ENCODE measurements at places on chromosomes 2 and 18.

- DNase-seq = no peak
Observed at GRCh38 chr2:143473216-143473615, 344.0 kb downstream of the ARHGAP15 start.

GRCh38 chr2:134014196-134014960 is 239.5 kb upstream of the MGAT5 start:
- no peak for DNase-seq

DNA sequence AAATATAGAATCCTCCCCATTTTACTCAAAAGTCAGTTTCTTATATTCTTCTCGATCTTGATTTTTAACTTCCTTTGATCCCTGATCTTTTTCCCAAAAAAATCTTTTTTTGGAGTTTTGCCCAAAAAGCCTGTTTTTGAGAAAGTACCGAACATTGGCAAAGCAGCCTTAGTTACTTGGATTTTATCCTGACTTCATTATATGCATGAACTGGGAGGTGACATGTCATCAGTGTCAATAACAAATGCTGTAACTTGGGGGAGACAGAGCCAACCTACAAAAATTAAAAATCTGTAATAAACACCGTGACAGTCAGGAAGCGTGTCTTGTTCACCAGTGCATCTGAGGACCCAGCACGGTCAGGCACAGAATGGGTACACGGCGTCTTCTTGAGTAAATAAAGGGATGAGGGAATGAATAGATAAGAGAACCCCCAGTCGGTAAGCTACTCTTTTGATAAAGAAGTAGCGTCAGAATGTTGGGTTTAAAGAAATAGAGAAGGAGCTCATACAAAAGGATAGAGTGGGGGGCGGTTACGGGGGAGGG is 24.9 kb downstream of the TRAPPC12 start:
- no peak for DNase-seq

GRCh38 chr2:16320716-16321115 is 344.9 kb downstream of the CYRIA start:
- peak; percentile 74 for DNase-seq

DNA sequence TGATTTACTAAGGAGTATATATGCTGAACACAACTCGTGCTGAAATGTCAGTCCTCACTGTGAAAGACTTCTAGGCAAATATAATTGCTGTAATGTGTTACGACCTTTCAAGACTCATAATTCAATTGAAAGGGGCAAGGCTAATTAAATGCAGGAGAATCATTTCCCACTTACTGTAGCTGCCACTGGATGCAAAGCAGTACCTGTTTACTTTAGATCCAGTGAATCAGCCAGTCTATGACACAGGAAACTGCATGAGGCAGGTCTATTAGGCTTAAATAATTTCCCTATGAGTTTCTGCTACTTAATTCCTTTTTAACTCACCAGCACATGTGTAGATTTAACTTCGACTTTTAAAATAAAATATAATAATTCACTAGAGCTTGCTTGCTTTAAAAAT is 125.6 kb downstream of the CTNNA2 start:
- no peak for DNase-seq

- peak; percentile 59 for DNase-seq
Observed at GRCh38 chr18:275486-275885, 7.6 kb upstream of the THOC1 start.

DNA sequence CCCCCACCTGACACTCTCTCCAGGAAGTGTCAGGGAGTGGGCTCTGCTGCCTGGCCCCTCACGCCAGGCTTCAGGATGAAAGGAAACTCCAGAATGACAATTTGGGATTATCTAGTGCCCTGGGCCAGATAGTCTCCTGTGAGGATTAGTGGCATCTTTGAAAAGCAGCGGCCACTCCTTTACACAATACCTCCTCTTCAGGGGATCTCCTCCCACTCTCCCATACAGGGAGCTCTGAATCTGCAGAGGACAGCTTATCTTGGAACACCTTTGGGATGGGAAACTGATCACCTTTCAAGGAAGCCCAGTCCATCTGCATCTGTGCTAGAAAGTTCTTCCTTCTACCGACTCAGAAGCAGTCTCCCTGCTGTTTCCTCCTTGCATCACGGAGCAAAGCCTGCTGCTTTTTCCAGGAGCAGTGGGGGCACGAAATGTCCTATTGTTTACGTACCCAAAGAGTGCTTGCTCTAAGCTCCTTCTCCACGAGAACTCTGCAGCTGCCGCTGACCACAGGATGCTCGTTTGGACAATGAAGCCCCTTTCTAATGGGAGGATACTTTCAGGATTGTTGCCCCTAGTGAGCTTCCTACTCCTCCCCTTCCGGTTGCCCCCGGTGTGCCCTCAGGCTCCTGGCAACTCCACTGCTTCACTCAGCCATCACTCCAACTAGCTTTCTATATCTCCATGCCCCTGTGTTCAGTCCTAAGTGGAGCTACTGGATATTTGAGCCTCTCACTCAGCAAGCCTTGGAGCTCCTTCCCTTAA is 31.5 kb downstream of the SIX3 start:
- no peak for DNase-seq

GRCh38 chr2:134273256-134273983 is 19.5 kb downstream of the MGAT5 start:
- DNase-seq = no peak

- DNase-seq = peak; percentile 42
Observed at GRCh38 chr2:11080253-11081115, 74.8 kb upstream of the SLC66A3 start.

- DNase-seq = no peak
Observed at GRCh38 chr2:169189132-169189531, 119.8 kb downstream of the DHRS9 start.

DNA sequence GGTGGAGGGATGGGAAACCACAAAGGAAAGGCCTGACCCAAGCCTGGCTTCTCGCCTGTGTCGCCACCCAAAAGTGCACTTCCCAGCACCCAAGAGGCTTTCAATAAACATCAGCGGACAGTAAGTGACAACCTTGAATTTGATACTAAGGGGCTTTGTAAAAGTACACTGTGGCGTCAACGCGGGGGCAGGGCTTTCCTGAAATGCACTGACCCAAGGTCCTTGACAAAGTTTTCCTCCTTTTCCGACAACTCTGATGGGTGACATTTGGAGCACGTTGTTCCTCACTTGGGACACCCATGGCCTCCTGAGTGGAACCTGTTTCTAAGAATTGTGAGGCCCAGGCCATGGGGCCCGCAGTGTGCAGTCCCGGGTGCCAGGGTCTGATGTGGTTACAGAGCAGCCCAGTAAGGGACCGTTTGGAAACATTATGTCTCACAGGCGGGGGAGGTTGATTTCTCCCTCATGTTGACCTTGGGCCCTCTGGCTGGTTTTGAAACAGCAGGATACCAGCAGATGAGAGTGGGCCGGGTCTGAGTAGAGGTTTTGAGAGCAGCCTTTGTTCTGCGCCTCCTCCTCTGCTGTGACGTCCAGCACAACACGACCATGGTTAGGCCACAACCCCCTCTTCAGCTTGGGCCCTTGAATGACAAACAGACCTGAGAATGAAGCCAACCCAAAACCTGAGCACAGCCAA is 2.8 kb upstream of the ZBTB14 start:
- peak; percentile 31 for DNase-seq

GRCh38 chr2:115219296-115219695 is 776.9 kb downstream of the DPP10 start:
- DNase-seq = no peak

DNA sequence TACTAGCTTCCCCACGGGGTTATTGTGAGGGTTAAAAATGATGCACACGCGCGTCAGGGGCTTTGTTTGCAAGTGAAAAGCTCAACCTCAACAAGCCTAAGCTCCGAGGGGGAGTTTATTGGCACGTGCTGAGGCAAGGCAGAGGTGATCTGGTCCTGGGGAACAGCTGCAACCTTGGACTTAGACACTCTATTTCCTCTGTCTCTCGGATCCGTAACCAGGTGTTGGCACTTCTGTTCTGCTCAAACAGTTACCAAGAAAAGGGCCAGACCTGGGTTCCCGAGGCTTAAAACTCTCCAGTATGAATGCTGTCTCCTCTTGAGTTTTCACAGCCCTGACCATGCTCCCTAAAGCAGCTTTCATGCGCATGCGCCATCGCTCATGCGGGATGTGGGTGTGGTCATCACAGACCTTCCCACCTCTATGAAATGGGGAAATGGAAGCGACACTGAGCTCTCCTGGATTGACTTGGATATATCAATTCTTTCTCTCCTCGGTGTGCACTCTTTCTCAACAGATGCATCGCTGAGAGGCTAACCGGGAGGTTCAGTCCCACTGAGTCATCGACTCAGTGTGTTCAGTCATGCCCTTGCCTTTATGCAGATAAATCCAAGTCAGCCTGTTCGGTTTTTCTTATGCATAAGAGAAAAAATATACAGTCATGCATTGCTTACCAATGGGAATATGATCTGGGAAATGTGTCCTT is 19.9 kb upstream of the RAB31 start:
- DNase-seq = no peak

GRCh38 chr2:161708350-161708975 is 84.2 kb downstream of the SLC4A10 start:
- DNase-seq = peak; percentile 6

GRCh38 chr2:232094883-232095282 is 133.4 kb downstream of the DIS3L2 start:
- DNase-seq = no peak

DNA sequence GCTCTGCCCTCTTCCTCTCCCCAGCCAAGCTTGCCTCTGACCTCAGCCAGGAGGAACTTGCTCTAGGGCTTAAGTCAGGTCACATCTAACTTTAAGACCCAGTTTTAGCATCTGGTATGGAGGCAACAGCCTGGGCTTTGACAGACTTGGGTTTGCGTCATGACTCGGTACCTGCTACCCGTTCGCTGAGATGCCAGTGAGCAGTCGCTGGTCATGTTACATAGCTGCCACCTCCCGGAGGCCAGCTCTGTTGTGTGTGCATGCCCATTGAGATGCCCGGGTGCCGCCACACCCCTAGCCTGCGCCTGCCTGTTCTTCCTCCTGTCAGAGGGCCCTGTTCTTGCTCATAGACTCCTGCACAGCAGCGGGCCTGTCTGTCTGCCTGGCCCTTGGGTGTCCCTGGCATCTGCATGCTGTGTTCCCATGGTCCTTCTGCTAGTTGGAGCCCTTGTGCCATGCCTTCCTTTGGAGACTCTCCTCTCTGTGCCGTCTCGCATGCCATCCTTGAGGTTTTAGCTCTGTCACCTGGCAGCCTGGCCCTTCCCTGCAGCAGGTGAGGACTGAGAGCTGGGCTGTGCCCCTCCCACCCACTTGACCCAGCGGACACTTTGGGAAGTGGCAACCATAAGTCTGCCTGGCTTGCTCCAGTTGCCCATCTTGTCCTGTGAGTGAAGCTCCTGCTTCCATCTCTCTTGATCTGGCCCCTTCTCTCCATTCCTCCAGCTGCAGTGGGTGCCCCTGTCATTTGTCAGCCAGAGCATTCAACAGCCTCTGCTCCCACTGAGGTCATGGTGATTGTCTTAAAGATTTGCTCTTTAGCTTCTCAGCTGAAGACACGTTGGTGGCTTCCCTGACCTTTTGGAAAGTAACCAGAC is 24.9 kb downstream of the ASAP2 start:
- no peak for DNase-seq

DNA sequence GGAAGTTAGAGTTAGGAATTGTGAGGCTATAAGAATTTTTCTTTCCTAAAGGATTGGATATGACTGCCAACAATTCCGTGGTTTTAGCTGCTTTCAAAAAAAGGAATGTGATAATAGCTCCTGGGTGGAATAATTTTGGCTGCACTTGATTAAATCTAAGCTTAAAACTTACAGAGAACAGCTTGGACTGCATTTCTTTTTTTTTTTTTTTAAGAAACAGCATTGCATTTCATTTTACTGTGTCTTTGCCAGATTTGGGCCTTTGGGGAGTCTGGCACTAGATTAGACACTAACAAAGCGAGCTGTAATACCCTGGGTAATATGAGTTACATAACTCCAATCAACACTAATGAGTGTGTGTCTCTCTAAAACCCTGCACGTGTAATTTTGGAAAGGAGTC is 37.8 kb upstream of the ZNF397 start:
- DNase-seq = no peak

GRCh38 chr2:105883911-105884694 is 139.4 kb downstream of the NCK2 start:
- DNase-seq = no peak

DNA sequence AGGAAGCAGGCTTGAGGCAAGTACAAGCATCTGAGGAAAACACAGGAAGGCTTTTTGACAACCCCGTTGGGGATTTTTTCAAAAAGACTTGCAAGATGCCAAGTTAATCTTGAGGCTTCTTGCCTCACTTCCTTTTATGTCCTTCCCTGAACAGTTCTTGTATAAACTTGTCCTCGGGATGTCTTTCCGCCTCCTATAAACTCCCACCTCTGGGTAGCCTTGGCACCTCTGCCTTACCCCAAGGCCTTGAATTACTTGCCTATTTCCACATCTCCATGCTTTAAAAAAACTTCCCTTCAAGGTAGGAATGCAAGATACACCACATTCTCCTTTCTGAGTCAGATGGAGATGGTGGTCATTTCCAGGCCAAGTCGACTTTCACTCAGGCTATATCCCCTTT is 106.4 kb upstream of the RBBP8 start:
- DNase-seq = no peak

- DNase-seq = no peak
Observed at GRCh38 chr2:99198103-99198841, 17.3 kb downstream of the MRPL30 start.

GRCh38 chr2:9294764-9295163 is 88.2 kb downstream of the ASAP2 start:
- DNase-seq = no peak

DNA sequence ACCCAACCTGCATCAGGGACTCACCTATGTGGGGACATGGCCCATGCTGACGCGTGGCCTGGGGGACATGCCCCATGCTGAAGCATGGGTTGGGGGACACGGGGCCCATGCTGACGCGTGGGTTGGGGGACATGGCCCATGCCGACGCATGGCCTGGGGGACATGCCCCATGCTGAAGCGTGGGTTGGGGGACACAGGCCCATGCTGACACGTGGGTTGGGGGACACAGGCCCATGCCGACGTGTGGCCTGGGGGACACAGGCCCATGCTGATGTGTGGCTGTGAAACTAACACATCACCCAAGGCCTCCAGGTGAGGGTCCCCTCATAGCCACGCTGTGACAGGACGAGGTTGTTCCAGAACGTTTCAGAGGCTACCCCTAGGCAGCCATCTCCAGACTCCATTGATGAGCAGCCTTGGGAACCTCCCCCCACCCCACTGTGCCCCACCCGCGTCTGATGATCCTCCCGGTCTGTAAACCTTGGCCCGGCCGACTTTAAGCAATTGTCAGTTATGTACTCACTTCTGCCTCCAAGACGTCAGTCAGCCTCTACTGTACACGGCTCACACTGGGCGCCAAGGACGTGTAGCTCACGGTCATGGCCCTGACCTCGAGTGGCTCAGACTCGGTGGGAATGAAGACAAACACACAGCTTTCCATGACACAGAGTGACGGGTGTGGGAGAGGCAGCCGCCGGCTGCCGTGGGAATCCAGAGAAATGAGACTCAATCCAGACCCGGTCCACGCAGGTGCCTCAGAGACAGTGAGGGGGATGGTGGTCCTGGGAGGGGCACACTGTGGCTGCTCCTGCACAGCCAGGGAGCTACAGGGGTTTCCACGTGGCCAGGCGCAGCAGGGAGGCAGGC is 50.2 kb upstream of the SLC66A3 start:
- no peak for DNase-seq

GRCh38 chr2:195636890-195637289 is 20.1 kb upstream of the SLC39A10 start:
- no peak for DNase-seq

GRCh38 chr2:11852526-11853196 is 106.2 kb downstream of the LPIN1 start:
- peak; percentile 35 for DNase-seq
